ENCODE measurements at places on chromosomes 6 and 20. TPM values are rescaled to one million over a fixed set of nuclear protein-coding genes. Genes with fewer than 3 reads are reported as not detected.

DNA sequence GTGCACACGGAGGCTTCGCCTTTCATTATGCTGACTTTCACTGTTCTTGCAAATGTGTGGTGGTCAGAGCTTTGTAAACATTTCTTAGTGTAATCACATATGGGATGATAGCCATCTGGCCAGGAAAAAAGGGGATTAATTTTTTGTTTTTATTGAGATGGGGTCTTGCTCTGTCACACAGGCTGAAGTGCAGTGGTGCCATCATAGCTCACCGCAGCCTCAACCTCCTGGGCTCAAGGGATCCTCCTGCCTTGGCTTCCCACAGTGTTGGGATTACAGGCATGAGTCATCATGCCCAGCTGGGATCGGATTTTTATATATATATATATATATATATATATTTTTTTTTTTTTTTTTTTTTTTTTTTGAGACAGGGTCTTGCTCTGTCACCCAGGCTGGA is 11.0 kb upstream of the TIAM2 start:
- DNase-seq, result no peak

DNA sequence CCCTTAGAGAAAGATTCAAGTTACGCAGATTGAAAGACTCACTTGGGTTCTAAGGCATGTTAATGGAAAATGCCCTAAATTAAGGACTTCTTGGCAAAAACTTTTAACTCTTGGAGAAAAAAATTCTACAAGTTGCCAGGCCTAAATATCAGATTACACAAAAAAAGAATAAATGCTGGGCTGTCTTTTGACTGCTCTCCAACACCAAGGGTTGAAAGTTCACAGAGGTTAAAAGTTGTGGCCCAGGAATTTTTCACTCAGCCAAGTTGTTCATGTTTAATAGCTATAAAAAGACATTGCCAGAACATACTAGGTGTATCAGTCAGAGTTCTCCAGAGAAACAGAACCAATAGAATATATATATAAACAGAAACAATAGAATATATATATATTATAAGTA is 268.4 kb upstream of the PRND start:
- no peak for DNase-seq

DNA sequence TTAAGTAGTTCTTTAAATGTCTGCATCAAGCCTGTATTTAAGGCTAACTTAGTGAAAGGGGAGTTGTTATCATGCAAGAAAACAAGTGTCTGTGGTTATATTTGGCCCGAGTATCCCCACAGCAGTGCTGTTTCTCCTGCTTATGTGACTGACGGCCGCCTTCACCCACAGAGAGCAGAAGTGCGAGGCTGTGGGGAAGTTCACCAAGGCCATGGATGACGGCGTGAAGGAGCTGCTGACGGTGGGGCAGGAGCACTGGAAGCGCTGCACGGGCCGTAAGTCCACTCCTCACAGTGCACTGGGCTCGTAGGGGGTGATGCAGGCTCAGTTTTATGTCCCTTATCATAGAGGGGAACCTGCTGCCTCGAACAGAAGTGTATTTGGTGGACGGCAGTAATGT is 53.2 kb upstream of the SYNJ2 start:
- no peak for DNase-seq

- DNase-seq, result no peak
Measured at GRCh38 chr6:31130751-31131150, 8.1 kb downstream of the PSORS1C2 start.

GRCh38 chr6:34142061-34142998 is 3.6 kb downstream of the GRM4 start:
- no peak for DNase-seq

GRCh38 chr6:130981409-130981808 is 81.6 kb downstream of the EPB41L2 start:
- no peak for DNase-seq

GRCh38 chr6:2558098-2558680 is 192.5 kb downstream of the MYLK4 start:
- DNase-seq, result no peak

- DNase-seq, result no peak
Measured at GRCh38 chr6:44527181-44527580, 139.7 kb downstream of the CDC5L start.

DNA sequence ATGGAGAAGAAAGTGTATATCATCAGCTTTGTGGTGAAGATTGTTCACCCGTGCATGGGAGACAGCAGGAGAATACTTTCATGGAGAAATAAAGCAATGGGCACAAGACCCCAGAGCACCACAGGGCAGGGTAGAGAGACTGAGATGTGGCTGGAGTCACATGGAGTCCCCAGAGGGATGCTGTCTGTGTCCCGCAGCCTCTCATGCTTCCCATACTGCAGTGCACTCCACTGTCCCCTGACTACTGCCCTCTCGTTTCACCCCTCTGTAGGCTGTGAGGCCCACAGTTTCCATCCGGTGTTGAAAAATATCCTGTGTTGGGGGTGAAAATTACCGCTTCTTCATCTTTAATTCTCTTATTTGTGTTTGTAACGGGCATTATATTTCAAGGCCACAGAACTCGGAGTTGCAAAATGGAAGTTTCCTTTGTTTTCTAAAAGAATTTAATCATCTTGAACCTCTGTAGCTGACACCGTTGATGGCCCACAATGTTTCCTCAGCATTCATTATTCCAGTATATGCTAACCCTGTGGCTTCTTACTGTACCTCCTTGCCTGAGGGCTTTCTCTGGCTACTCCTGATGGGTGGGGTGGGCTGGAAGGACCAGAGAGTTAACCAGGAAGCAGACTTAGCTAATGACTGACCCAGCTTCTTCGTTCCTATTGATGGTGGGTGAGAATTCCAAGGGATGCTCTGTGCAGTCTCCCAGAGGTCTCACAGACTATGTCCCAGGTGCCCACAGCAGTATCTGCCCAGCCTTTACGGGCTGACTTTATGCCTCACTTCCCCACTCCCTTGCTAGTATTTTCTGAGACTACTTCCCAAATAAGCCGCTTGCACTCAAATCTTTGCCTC is 51.7 kb downstream of the PROKR2 start:
- DNase-seq, result no peak

DNA sequence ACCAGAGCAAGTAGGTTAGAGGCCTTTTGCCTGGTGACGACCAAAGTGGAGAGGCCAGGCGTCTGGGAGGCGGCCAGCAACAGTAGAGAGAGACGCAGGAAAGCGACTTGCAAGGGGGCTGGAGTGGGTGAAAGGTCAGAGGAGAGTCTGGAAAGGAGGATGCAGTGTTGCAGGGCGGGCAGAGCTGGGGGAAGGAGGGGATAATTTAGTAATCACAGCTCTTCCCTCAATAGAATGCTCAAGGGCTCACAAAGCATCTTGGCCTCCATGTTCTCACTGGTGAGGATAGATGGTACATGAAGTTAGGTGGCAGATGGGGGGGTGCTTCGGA is 25.2 kb downstream of the TCF15 start:
- DNase-seq, result no peak

DNA sequence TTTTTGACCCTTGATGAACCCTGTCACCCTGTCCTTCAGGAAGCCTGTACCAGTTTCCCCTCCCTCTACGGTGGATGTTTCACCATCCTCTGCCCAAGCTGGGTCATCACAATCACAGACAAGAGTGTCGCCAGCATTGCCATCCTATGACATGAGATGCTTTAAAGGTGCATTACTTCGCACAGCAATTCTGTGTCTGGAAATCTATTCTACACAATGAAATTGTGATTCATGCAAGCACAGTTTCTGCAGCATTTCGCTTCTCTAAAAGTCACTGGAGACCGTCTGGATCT is 2.5 kb upstream of the ULBP2 start:
- no peak for DNase-seq

Gene MACROD2
- 1.3 TPM for total RNA-seq

Gene SCUBE3
- 0.44 TPM for total RNA-seq

Gene PRSS35
- 2.5 TPM for total RNA-seq

Gene PRRT1
- total RNA-seq, result 0.77 TPM

Gene ADAM33
- total RNA-seq, result 9.9 TPM

Gene EFCAB8
- total RNA-seq, result not detected

Measured in left cardiac atrium (tissue), 4 donors.